ENCODE measurements at places on chromosomes 4 and X. TPM values are rescaled to one million over a fixed set of nuclear protein-coding genes. Genes with fewer than 3 reads are reported as not detected.

The DRD5 gene
- not detected for total RNA-seq

The GDPD2 gene
- 13.9 TPM for total RNA-seq

DNA sequence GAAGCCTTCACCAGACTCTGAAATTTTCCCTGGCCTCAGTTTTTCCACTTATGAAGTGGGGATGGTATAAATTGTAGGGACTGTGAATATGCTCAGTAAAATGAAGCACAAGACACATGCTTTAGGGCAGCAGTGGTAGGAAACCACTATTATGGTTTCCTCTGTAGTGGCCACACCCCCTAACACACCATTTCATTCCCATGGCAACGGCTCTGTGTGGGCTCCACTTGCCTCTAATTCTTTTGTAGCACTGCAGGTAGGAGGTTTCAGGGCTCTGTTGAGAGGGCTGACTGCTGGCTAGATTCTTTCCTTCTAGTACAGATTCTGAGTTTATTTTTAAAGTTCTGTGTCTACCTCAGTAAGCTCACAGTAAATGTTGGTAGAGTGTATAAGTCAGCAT is 3.5 kb upstream of the VMA21 start:
- H3K4me1 ChIP-seq: no peaks in the 10 kb centered on the region
- peak; percentile 45 for DNase-seq
- H3K36me3 ChIP-seq: peaks cover 7% of the 10 kb centered on the region
- no peaks in the 10 kb centered on the region for H3K27me3 ChIP-seq
- H3K4me3 ChIP-seq: no peak overlapping the region
- H3K27ac ChIP-seq: no peak overlapping the region

DNA sequence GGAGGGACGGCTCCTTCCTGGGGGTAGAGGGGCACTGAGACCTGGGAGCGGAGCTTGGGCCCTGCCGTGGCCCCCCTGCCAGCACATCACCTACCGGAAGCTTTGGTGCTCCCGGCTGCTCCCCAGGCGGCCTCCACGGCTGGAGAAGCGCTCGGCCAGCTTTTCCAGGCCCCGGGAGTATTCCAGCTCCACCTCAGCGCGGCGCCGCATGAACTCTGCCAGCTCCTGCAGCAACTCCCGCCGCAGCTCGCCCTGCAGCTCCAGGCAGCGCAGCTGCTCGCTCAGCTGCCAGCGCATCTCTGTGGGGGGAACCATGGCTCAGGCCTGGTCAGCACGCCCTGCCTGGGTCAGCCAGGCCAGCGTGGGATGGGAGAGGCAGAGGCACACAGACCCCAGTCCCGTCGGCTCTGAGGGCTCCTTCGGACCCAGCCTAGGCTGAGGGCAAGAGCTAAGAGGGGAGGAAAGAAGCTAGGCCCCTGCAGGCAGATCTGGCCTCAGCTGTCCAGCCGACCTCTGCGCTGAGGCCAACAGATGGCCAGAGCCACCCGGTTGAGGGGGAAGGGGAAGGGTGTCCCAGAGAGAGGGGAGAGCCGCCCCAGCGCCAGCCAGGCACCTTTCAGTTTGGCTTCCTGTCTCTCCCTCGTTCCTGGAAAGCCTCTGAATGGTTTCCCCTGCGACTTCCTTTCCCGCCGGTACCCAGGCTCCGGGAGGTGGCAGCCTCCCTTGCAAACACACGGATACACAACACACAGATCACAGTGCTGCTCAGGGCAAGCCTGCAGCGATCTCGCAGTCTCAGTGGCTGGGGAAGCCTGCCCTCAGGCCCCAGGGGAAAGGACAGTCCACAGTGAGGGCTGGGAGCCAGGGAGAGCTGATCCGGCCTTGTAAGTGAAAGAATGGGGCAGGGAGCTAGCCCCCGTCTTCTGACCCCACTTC is 4.3 kb downstream of the ARHGAP4 start:
- peaks cover 16% of the 10 kb centered on the region for H3K36me3 ChIP-seq
- no peak overlapping the region for H3K4me3 ChIP-seq
- no peaks in the 10 kb centered on the region for H3K27me3 ChIP-seq
- H3K27ac ChIP-seq: no peak overlapping the region
- no peak for DNase-seq

- no peaks in the 10 kb centered on the region for H3K36me3 ChIP-seq
- H3K27ac ChIP-seq: no peak overlapping the region
- no peak for DNase-seq
- H3K4me1 ChIP-seq: no peaks in the 10 kb centered on the region
- H3K4me3 ChIP-seq: no peak overlapping the region
- no peaks in the 10 kb centered on the region for H3K27me3 ChIP-seq
Measured at GRCh38 chrX:41956027-41956426, 32.7 kb upstream of the CASK start.

DNA sequence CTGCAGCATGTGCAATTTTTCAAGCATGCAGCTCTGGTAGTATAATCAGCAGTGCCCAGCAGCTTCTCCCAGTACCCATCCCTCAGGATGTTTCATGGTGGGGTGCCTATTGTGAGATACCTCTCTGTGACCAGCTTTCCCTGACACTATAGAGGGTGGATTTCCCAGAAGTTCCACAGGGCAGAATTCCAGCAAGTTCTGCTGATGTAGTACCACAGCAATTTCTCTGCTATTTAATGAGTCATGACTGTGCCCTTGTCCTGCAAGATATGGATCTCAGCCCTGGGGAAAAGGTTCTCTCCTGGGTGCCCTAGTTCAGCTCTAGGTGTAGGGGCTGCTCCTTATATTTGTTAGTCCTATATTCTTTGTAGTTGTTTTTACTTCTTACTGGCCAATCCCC is 174.8 kb downstream of the ENOX2 start:
- H3K36me3 ChIP-seq: peaks cover 50% of the 10 kb centered on the region
- H3K4me3 ChIP-seq: no peak overlapping the region

GRCh38 chr4:87235020-87235671 is 14.7 kb upstream of the KLHL8 start:
- H3K4me1 ChIP-seq: no peaks in the 10 kb centered on the region
- H3K27ac ChIP-seq: no peak overlapping the region
- no peak for DNase-seq
- H3K27me3 ChIP-seq: no peaks in the 10 kb centered on the region

DNA sequence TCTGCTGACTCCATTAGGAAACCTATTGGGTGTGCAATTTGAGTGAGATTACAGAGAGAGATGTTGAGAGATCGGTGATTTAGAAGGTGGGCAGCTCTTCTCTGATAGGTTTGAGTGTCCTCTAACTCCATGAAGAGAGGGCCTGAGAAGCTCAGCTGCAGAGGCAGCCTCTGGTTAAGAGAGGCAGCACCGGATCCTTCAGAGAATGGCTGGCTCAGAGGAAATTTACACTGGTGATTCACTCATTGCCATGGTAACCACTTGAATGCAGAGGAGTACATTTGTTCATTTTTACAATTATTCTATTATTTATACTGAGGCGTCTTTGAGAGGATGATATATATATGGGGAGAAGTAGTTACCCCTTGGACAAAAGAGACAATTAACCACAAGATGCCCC is 171.7 kb downstream of the PDGFRA start:
- no peak overlapping the region for H3K27ac ChIP-seq
- no peaks in the 10 kb centered on the region for H3K27me3 ChIP-seq

GRCh38 chr4:5900844-5901243 is 8.0 kb upstream of the CRMP1 start:
- H3K36me3 ChIP-seq: peaks cover 9% of the 10 kb centered on the region
- DNase-seq: no peak
- H3K4me3 ChIP-seq: no peak overlapping the region
- no peaks in the 10 kb centered on the region for H3K27me3 ChIP-seq
- H3K27ac ChIP-seq: no peak overlapping the region

DNA sequence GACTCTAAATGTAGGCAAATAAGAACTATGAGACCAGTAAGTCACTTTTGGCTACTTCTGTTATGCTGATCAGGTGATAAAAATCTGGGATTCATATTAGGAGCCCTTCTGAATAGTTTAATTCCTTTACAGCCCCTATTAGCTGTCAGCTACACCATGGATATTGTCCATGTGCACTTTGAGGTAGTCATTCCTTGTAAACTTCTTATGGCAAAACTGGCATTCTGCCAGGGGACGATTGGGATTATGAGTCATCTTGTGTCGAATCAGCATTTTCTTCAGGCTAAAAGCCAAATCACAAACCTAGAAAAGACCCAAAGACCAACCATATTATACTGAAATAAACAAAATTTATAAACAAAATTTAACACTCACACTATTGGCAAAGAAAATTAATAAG is 227.6 kb downstream of the PRDM5 start:
- H3K36me3 ChIP-seq: no peaks in the 10 kb centered on the region
- no peak for DNase-seq
- no peaks in the 10 kb centered on the region for H3K27me3 ChIP-seq
- no peaks in the 10 kb centered on the region for H3K4me1 ChIP-seq
- H3K4me3 ChIP-seq: no peak overlapping the region
- H3K27ac ChIP-seq: no peak overlapping the region
